ENCODE measurements at places on chromosomes 7 and 10. TPM values are rescaled to one million over a fixed set of nuclear protein-coding genes. Genes with fewer than 3 reads are reported as not detected.

Gene MBLAC1
- 8.8 TPM for total RNA-seq

Gene VPS37D
- total RNA-seq = 7.1 TPM

Gene CFAP58
- total RNA-seq = 0.71 TPM

Gene TCAF2
- 0.83 TPM for total RNA-seq

Gene VGF
- 0.33 TPM for total RNA-seq

Gene BAMBI
- 6.2 TPM for total RNA-seq

Gene COL26A1
- not detected for total RNA-seq

Gene TBC1D12
- 17.4 TPM for total RNA-seq

Gene TMEM225B
- total RNA-seq = 0.57 TPM

Gene NACAD
- total RNA-seq = 14.1 TPM

Gene GIMAP5
- total RNA-seq = 28.2 TPM

Gene CYP2C9
- not detected for total RNA-seq

Gene CAMK2B
- 0.50 TPM for total RNA-seq

Gene ANKRD2
- 1.6 TPM for total RNA-seq

- DNase-seq = no peak
Observed at GRCh38 chr10:109259293-109259692, 664.0 kb downstream of the XPNPEP1 start.

- DNase-seq = no peak
Observed at GRCh38 chr7:42502022-42502421, 265.0 kb upstream of the GLI3 start.

DNA sequence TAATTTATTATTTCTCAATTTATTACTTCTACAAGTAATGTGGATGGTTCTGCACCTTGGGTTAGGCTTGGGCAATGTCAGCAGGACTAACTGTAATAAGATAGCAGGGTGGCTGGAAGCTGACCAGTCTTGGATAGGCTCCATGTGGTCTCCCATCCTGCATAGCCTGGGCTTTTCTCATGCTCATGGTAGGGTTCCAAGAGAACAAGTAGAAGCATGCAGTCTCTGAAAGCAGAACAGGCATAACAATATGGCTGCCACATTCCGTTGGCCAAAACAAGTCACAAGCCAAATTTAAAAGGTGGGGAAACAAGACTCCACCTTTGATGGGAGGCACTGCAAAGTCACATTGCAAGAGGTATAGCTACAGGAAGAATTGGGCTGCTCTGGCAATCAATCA lies 98.6 kb upstream of the MDFIC start:
- no peak for DNase-seq

DNA sequence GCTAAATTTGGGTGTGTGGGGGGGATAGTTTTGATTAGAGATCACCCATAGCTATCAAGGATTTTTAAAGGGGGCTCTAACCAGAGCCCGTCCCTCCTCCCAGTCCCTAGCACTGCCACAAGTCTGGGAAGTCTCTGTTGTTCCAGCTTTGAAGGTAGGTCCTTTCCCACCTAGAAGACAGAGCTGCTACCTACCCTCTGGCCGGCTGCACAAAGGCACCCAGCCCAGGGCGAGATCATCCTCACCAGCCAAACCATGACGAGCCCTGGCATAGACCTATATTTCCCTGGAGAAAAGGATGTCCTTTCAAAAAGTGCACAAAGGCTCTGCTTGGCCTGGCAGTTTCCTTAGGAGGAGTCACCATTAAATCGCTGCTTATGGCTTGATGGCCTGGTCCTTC lies 147.8 kb downstream of the CYP26A1 start:
- DNase-seq = peak; percentile 72

GRCh38 chr7:122831436-122831835 lies 54.8 kb downstream of the CADPS2 start:
- DNase-seq = no peak

DNA sequence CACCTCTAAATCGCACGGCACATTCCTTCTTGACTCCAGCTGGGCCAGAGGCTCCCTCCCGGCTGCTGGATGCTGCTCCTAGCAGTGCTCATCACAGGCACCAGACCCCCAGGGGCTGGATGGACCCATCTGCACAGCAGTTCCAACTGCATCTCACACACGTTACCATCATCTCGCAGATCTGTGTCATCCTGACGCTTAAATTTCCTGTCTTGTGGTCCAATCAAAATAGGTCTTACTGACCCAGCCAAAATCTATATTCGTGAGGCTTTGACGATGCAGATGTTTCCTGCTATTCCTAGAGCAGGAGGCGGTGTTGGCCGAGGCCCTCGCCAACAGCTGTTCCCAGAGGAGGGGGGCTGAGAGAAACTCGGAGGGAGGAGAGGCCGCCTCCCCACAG lies 108.0 kb downstream of the MKI67 start:
- DNase-seq = no peak

DNA sequence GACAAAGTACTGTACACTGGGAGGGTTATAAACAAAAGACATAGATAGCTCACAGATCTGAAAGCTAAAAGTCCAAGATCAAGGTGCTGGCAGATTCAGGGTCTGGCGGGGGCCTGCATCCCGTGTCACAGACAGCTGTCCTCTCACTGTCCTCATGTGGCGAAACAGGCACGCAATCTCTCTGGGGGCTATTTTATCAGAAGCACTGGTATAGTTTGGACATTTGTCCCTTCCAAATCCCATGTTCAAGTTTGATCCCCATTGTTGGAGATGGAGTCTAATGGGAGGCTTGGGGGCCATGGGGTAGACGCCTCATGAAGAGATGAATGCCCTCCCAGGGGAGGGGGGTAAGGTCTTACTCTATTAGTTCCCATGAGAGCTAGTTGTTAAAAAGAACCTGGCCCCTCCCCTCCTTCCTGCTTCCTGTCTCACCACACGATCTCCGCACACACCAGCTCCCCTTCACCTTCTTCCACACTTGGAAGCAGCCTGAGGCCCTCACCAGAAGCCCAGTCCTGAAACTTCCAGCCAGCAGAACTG lies 72.5 kb upstream of the UCN3 start:
- peak; percentile 86 for DNase-seq

GRCh38 chr7:102279537-102280400 lies 6.9 kb upstream of the SH2B2 start:
- DNase-seq = no peak

DNA sequence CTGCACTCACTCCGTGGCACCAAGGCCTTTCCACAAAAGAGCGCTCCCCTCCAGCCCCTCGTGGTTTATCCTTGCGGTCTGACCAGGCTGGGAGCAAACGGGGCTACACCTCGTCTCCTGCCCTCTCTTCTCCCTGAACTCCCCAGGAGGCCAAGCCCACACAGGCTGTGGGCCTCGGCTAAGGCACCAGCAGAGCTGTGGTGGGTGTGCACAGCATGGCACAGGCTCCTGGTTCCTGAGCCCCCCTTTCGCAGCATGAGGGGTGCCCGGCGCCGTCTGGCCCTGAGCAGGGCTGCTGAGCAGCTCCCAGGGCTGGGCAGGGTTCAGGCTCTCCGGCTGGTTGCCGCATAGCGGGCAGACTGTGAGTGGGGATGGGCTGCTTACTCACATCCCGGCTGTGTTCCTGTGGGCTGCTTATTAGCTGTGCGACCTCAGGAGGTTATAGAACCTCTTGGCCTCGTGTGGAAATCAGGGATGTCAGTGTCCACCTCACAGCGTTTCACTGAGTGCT lies 90.4 kb downstream of the ZMIZ1 start:
- no peak for DNase-seq

DNA sequence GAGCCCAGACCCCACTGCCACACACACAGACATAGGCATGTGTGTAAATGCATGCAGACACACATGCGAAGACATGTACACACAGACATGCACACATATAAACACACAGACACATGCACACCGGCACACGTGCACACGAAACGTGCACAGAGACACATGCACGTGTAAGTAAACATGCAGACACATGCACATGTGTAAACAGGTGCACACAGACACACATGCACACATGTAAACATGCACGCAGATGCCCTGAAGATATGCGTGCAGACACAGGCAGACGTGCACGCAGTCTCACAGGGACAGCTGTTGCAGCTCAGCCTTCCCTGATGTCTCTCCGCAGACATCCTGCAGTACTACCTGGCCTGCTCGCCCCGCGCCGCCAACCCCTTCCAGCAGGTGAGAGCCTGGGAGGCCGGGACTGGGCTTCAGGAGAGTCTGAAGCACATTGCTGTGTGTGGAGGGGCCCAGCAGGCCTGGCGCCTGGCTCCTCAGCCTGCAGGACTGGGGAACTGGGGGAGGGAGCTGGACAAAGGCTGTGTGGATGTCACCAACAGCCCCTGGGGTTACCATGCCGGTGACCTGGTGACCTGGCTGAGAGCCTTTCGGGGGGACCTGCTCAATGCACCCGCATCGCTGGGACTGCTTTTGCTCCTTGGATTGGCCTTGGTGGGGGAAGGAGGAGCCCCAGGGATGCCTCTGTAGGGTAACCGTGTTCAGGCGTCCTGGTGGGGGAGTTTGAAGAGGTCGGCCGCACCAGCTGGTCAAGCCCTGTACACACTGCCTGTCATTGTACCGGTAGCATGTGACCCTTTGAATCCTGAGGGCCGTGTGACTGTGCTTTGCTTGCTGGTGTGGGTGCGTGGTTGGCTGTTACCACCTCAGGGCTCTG lies 20.3 kb downstream of the TTYH3 start:
- no peak for DNase-seq

DNA sequence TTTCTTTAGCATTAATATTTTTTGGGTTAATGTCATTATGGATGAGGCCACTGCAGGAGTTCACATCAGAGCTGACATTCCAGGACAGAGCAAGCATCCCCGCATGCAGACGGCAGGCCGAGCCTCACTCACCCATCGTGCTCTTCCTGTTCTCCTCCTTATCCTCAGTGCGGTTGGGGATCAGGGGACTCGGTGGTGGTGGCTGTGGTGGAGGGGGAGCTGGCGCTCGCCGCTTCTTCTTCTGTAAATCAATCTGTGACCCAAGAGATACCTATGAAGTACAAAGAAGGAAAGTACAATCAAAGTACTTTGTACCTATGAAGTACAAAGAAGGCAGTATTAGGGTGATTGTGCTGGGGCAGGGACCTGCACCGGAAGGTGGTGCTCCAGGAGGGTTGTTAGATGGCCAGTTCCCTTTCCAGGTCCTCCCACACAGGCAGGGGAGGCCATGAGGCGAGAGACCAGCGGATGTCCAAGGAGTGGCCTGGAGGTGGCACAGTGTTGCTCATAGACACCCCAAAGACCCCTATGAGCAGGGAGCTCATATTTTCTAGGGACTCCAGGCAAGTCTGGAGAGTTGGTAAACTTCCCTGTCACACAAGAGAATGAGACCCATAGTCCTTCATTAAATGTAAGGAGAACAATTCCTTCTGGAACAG lies 231.4 kb downstream of the COBL start:
- DNase-seq = no peak

DNA sequence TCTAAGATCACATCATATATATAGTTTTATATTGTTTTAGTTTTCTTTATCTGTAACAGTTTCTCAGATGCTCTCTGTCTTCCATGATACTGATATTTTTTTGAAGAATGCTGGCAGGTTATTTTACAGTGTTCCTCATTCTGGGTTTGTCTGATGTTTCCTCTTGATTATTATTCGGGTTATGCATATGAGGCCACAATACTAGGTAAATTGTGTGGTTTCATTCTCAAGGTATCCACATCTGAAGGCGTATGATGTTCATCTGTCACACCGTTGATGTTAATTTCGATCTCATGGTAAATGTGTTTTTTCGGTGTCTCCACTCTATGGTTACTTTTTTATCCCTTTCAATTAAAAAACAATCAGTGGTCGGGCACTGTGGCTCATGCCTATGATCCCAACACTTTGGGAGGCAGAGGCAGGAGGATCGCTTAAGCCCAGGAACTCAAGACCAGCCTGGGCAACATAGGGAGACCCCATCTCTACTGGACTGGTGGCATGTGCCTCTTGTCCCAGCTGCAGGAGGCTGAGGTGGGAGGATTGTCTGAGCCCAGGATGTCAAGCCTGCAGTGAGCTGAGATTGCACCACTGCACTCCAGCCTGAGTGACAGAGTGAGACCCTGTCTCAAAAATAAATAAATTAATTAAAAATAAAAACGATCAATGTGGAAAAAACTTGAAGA lies 108.9 kb downstream of the TPST1 start:
- DNase-seq = no peak
